Natural killer cell (primary cell): ENCODE measurements at places on chromosomes 6 and 20. TPM values are rescaled to one million over a fixed set of nuclear protein-coding genes. Genes with fewer than 3 reads are reported as not detected.

DNA sequence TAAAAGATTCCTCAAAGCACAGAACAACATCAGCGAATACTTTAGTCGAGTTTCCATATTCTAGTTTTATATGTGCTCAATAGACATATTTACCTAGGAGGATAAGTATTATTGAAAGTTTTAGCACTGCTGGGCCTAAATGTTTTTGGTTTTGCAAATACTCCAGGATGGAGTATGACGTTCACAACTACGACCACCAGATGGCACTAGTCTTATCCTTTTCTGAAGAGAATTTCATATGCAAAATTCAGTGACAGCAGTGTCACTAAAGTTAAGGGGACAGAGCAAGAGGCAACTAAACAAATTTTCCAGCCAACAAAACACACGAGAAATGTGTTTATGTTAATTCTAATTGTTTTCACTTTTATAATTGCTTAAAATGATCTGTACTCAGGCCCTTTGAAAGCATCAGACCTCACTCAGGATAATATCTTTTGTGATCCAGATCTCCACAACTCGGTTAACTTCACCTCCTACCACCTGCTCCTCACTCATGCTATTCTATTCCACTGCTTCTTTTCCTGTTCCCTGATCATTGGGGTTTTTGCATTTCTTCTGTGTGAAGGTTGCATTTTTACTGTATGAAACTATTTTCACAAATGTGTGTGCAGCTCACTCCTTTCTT lies 220.8 kb downstream of the TRDN start:
- no peak for DNase-seq

DNA sequence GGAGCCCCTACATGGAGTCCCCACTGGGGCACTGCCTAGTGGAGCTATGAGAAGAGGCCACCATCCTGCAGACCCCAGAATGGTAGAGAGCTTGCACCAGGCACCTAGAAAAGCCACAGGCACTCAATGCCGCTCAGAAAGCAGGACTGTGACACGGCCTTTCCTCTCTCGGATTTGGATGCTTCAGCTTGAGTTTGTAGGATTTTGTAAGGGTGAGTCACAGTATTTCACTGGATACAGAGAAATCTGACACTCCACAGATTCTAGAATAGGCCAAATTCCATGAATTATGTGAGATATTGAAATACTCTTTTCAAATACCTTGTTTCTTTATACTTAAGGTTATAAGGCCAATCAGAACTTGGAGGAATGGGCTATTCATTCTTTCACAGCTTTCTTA lies 424.5 kb downstream of the HTR1B start:
- no peak for DNase-seq

GRCh38 chr6:137390334-137390733 lies 103.9 kb downstream of the OLIG3 start:
- no peak for DNase-seq

DNA sequence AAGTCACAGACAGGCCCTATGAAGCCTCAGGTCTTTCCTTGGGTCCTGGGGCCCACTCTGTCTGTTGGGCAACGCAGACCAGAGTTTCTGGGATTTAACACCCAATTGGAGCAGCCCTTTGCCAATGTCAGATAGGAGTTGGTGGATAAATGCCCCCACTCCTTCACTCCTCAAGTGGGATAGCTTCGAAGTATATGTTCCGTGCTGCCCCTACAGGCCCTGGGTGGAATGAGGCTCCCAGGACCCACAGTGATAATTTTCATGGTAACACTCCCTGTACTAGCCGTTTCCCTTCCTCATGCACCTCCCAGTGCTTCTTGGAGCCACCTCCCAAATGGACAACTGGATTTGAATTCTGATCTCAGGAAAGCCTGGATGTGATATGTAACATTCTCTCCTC lies 145.4 kb downstream of the FOXA2 start:
- DNase-seq, result no peak

Gene EYS
- total RNA-seq, result not detected

DNA sequence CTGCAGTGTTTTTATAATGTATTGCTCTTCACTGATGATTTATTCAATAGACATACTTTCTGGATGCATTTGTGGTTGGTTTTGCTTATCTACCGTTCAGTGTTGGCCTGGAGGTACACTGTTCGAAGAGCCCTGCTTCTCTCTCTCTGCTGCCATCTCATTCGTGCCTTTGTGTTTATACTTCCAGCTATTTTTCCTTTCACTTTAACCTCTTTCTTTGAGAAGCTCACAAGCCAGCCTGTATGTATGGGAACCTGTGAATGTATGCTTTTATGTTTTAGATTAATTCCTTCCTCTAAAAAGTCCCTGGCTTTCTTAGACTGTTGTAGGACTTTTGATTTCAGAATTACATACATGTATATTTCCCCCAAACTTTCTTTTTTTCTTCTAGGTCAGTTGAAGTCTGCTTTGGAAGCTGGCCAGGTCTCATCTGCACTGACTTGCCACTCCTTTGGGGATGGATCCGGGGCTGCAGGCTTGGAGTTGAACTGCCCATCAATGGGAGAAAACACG lies 83.0 kb downstream of the SCAND1 start:
- DNase-seq, result no peak

- DNase-seq, result no peak
These were observed 167.5 kb upstream of the TSHZ2 start for GRCh38 chr20:52804497-52805295.

GRCh38 chr6:154868143-154868594 lies 126.9 kb upstream of the TIAM2 start:
- peak; percentile 54 for DNase-seq

Gene SMOC2
- not detected for total RNA-seq

- no peak for DNase-seq
These were observed 194.1 kb downstream of the SYNDIG1 start for GRCh38 chr20:24663496-24663895.

DNA sequence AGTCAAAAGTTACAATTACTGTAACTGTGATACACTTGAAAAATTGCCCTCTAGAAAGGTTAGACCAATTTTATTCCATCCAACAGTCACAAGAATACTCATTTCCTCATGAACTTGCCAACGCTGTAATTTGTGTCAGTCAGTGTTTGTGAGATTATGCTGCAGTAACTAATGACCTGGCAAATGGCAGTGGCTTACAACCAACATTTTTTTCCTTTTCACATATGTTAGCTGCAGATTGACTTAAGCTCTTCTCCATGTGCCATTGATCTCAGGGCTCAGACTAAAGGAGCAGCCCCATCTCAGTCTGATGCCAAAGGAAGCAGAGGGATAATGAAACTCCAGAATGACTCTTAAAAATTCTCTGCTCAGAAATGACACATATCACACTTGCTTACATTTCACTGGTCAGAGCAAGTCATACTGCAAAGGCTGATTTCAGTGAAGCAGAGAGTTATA lies 92.3 kb upstream of the ELOVL5 start:
- no peak for DNase-seq

DNA sequence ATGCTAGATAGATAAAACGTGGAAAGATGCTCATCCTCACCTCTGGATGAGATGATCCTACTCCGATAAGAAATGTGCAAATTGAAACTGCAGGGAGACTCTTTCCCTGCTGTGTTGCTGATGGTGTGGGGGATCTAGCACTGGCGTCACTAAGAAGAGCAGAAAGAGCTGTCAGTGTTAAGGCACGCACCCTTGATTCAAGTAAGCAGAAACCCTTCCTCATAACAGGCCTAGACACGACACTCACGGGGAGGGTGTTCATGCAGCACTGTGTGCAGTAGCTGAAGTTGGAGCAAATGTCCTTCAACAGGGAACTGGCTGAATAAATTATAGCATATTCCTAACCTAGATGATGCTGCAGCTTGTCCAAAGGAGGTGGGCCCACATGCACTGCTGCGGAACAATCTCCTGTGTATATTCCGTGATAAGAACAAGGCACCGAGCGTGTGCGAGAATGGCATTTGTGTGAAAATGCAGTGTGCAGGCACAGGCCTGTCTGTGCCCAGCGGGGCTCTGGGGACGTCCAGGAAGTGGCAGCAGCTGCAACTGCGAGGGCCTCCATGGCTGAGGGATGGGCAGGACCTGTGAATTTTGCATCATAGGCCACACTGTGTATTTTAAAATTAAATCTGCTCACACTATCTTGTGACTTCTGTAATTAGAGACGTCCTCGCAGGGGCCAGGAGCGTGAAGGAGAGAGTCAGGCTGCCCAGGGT lies 64.0 kb downstream of the TCP11 start:
- DNase-seq, result no peak

Gene TREM1
- 9.5 TPM for total RNA-seq

Gene TTK
- total RNA-seq, result 1.7 TPM

DNA sequence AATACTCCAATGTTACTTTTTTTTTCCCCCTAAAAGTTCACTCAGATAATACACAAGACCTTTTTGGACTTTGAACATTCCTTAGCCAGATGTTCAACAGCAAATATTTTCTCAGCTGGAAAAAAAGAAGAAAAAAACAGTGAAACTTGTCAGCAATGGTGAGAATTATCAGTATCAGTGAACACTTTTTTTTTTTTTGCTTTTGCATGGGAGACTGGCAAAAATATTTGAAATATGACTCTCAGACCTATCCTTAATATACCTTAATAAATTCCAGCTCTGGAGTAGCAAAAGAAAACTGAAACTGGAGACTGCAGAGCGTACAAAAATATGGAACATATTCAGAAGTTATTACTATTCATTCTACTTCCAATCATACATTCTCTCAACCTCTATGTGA lies 92.3 kb downstream of the RFPL4B start:
- no peak for DNase-seq
